ENCODE measurements at places on chromosomes 7 and 10.

DNA sequence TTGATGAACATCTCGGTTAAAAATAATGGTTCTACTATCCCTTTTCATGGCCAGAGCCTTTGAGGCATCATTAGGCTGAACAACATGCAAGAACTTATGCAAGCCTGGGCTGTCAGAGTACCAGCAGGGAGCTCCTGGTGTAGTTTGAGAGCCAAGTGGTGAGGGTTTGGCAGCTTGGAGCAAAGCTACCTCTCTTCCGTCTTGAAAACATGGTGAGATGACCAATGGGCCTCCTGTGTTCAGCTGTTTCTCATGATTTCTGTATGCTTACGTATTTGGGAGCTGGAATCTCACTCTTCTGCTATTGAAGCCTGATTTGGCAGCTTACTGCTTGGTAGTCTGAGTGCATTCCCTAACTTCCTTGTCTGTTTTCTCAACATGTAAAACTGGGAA is 150.4 kb downstream of the CXCL12 start:
- DNase-seq: no peak

DNA sequence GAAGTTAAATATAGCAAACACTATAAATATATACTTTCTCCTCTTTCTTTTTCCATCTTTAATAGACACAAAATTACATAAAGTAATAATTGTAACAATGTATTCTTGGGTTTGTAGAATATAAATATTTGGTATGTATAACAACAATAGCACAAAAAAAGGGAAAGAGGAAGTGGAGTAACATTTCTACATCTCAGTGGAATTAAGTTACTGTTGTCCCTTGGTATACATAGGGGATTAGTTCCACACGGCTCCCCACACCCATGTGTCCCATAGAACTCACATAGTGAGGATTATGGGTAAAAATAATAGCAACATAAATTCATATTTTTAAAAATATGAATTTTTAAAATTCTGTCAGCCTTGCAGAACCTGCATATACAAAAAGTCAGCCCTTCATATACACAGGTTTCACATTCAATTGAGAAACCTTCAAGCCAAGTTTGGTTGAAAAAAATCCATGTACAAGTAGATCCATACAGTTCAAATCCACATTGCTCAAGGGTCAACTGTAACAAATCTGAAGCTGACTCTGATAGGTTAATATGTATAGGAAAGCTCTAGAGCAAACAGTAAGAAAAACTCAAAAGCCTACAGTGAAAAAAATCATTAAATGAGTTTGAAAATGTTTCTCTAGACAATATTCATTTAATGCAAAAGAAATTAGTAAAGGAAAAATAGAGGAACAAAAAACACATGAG is 92.4 kb downstream of the HYCC1 start:
- DNase-seq: no peak

GRCh38 chr10:11177926-11178471 is 160.3 kb downstream of the CELF2 start:
- DNase-seq: no peak

DNA sequence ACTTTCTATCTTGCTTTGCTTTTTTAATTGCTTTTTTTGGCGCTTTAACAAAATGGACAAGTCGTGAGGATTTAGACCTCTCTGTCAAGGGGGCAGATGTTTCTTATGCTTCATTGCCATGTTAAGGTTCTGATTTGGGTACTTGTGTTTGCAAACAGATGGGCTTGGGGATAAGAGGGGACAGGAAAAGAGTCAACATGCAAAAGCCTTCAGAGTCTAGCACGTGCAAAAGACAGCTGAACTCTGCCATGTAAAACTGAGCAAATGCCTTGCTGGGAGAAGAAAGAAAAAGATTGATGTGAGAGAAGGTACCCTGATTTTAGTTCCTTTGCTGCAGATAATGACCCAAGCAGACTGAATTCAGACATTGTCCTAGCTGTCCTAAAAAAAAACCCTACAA is 173.1 kb downstream of the KIAA1217 start:
- no peak for DNase-seq

- no peak for DNase-seq
Observed at GRCh38 chr7:91598791-91599190, 281.7 kb downstream of the MTERF1 start.

GRCh38 chr10:60708666-60709065 is 69.6 kb upstream of the CDK1 start:
- DNase-seq: no peak

- DNase-seq: no peak
Observed at GRCh38 chr7:150453181-150453580, 2.8 kb downstream of the GIMAP8 start.

DNA sequence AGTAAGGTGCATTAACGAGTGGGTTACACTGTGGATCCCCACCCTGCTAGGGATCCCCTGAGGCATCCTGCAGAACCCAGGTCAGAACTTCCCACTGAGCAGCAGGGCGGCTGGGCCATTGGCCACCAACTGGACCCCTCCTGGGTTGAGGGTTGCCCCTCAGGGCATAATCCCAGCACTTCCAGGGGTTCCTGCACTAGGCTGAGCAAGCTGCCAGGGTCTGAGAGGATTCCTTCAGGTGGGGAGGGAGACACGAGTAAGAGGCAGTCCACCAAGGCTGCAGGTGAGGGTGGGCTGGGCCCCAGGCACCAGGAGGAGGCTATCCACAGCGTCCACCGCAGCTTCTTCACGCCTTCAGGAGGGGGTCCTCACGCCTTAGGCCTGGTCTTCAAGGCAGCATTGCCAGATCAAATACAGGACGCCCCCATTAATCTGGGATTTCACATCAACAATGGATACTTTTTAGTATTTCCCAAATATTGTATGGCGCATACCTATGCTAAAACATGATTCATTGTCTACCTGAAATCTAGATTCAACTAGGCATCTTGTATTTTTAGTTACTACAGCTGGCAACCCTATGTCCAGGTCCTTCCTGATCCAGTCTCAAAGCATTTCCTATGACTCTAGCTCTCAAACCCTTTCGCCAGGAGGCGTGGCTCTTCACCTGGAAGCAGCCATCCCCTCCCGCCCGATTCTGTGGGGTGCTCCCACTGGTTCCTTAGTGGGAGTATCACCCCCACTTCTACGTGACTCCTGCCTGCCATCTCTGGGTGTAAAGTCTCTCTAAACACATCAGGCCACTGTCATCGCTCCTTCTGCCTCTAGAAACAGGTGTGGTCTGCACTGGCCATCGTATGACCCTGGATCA is 4.1 kb downstream of the PRKAG2 start:
- DNase-seq: no peak

- DNase-seq: no peak
Observed at GRCh38 chr10:104622598-104623209, 18.4 kb upstream of the SORCS3 start.

DNA sequence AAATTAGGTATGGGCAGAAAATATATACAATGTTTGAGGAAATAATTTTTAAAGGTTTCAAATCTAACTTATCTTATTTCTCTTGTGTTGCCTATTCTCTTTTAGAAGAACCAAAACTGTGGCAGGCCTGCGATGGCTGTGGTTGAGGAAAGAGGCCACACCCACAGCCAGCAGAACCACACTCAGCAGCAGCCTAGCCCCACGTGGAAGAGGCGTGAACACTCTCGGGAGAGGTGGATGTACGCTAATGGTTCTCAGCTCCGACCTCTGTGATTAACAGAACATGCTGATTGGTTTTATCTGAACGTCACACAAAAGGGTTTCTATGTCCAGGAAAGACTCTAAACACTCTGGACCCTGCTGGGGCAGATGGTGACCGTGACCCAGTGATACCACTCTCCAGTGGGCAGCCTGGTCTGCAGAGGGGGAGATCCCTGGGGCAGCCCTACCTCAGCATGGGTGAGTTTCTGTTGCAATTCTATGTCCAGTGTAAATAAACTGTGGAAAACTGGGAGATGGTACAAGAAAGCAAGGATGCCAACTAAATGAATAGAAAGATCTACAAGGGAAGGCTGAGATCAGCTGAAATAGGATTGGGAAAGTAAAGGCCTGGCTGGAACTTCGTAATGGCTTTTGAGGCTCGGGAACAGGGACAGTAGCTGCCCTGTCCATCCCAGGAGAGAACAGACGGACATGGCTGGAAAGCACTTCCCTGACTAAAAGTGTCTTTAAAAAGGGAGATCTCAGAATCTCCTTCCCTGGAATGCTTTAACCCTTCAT is 26.6 kb downstream of the DIP2C start:
- DNase-seq: peak; percentile 39

GRCh38 chr7:150383710-150384397 is 4.7 kb downstream of the ZNF775 start:
- DNase-seq: peak; percentile 80

DNA sequence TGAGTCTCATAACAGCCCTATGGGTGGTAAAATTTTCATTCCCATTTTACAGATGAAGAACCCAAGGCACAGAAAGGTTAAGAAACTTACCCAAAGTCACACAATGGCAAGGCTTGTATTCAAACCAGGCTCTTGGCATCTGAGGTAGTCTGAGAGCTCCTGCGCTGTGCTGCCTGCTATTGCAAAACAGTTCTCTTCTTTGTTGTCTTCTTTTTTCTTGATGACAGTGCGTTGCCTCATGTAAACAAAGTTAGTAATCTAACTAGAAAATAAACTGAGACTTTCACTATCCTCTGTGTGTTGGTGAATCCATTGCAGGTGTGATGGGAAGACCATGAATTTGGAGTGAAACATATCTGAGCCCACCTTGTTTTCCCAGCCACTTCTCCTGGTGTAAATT is 240.8 kb downstream of the PTEN start:
- DNase-seq: no peak

DNA sequence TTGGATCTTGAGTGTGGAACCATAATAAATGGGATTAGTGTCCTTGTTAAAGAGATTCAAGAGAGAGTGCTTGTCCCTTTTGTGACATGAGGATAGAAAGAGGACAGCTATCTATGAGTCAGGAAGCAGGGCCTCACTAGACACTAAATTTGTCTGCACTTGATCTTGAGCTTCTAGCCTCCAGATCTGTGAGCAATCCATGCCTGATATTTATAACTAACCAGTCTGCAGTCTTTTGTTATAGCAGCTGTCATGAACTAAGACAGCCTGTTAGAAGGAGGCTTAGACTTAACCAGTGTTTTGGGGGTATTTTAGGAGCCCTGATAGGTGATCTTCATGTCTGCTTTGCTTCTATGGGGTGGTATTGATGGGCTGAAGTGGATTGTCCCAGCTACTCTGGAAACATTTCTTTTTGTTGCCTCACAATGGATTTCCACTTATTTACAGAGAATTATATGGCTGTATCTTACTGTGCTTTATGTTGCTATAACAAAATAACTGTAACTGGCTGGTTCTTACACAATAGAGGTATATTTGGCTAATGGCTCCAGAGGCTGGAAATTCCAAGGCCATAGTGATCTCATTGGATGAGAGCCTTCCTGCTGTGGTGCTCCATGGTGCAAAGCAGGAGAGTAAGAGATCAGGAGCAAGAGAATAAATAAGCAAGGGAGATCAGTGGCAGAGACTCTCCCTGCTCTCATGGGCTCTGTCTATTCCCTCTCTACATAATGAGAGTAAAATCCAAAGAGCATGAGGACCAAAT is 23.4 kb upstream of the AKR1C3 start:
- DNase-seq: no peak

DNA sequence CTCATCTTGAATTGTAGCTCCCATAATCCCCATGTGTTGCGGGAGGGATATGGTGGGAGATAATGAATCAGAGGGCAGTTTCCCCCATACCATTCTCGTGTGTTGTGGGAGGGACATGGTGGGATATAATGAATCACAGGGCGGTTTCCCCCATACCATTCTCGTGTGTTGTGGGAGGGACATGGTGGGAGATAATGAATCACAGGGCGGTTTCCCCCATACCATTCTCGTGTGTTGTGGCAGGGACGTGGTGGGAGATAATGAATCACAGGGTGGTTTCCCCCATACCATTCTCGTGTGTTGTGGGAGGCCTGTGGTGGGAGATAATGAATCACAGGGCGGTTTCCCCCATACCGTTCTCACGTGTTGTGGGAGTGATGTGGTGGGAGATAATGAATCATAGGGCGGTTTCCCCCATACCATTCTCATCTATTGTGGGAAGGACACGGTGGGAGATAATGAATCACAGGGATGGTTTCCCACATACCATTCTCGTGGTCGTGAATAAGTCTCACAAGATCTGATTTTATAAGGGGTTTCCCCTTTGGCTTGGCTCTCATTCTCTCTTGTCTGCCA is 271.0 kb downstream of the MAD1L1 start:
- no peak for DNase-seq

- DNase-seq: no peak
Observed at GRCh38 chr7:100654908-100655831, 1.1 kb downstream of the ACTL6B start.

DNA sequence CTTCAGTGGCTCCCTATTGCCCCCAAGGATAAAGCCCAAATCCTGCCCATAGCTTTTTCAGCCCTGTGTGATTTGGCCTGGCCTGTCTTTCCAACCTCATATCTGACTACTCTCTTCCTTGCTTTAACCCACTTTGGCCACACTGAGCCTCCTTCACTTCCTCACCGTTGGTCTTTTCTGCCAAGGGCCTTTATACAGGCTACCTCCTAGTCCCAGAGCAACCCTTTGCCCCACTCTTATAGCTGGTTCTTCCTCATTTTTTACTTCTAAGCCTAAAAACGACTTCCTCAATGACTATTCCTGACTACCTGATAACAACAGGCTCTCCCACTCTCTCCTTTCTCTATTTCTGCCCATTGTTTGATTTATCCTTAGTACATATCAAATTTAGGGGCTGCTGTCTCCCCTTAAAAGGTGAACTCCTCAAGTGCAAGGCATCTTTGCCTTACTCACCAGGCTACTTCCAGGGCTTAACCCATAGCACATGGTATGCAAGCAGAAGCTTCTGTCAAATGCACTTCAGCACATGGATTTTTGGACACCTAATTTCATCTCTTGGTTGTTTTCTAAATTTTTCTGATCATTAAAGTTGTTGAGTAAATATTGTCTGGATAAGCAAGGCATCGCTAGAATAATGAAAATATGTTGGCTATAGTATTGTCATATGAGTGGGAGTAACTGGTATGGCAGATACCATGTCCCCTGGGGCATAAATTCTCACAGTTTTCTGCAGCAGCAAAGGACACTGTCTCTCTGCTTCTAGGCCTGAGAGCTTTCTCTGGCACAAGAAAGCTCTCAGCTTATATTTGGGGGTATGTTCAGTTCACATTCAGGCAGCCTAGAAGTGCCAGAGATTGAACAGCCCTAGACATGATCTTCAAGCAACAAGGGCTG is 201.5 kb upstream of the GPR26 start:
- no peak for DNase-seq

DNA sequence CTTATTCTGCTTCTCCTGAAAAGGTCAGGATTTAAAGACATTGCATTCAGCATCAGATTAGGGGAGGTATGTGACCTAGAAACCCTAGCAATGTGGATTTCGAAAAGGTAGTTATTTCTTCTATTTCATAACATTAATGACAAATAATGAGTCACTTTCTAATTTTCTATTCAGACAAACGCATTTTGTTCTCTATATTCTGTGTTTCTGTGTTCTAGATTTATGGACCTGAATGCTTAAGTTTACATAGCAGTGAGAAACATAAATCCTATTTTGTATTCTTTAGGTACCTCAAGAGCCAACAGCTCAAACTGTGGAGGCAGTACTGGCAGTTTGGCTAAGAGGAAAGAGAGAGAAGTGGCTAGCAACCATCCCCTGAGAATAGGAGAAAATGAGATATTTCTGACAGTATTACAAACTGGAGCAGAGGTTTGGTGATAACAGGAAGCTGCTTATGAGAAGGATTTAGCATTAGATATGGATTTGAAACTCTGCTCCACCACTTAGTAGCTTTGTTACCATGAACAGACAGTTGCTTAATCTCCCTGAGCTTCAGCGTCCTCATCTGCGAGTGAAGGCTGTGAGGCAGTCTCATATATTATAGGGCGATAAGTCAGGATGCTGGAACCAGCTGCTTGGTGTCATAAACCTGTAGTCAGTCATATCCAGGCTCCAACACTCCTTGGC is 28.2 kb downstream of the CDK14 start:
- no peak for DNase-seq

GRCh38 chr7:107857541-107857912 is 33.5 kb upstream of the DLD start:
- no peak for DNase-seq

Measured in C1 segment of cervical spinal cord (tissue), 14 donors.